WERI-Rb-1 (cell line): ENCODE measurements at places on chromosomes 2 and 18.

DNA sequence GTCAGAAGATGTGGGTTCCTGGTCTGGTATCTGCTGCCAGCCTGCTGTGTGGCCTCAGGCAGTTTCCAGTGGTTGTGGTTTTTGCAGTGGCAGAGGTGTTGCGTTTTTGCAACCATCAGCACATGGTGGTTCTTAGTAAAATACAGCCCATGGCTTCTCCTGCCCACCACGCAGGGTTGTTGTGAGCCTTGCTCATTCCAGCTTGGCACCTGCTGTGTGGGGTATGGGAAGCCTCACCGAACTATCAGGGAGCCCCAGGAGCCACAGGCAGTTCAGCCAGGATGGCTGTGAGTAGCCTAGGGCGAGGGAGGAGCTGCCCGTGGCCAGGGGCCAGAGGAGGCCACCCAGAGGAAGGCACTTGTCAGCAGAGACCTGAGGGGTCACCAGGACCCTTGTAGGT, 9.8 kb downstream of the ARID5A start:
- no peak for DNase-seq

DNA sequence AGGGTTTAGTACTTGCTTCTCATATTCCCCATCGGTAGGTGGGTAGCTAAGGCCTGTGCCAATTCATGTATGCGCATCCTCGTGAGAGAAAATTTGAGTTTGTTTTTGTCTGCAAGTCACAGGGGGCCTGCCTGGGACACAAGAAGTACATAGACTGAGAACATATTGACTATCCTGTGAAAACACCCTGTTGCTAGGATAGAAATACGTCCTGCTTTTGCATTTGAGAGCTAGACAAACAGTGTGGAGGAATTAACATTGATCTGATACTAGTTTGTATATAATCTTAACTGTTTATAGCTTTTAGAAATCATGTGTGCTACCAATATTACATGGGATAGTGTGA, 10.9 kb downstream of the WDR7 start:
- no peak for DNase-seq

DNA sequence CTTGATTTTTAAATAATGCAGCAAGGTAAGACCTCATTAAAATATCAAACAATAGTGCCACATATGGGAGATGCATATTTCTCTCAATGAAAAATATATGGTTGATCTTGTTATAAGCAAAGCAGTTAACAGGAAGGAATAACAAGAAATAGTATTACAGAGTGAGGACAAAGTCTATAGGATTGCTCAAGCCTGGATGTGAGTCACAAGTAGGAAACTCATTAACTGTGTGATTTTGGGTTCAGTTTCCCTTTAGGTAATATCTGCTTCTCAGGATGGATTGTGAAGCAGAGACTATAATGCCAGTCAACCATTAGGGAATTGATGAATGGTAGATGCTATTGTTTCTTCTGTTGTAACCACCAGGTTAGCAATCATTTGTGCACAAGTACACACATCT, 42.9 kb upstream of the SPHKAP start:
- DNase-seq: no peak

- no peak for DNase-seq
These were observed 871.8 kb downstream of the SUCLG1 start for GRCh38 chr2:83587309-83587708.

DNA sequence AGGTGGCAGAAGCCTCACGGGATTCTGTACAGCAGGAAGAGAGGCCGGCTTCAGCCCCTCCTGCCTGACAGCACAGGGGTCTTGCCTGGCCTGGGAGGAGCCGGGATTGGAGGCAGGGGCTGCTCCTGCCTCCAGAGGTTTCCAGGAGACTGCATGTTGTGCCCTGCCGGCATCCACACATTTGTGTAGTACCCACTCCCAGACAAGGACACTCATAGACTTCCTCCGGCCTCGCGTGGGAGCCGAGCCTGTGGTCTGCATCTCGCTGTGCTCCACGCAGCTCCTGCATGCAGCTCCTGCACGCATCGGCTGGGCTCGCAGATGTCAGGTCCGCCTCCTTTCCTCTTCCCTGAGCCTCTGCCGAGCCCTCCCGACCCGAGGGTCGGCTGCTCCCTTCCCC, 34.7 kb downstream of the TPO start:
- DNase-seq: no peak

DNA sequence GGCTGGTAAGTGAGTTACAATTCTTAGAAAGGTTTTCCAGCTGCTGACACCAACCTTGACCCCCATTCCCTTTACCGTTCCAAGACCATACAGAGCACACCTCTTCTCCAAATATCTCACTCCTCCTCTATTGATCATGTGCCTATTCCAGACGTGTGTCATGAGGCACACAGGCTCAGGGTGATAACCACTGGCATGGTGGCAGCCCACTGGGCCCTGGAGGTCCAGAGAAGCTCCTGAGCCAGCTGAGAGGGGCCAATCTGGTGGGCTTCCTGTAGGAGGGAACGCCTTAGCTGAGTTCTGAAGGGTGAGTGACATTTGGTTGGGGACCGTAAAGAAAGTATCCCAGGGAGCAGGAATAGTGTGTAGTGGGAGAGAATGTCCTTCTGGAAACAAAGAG, 28.3 kb downstream of the ZAP70 start:
- DNase-seq: no peak

- no peak for DNase-seq
These were observed at the start of gene TOGARAM2 for GRCh38 chr2:28981016-28981441. Gene TOGARAM2, plus strand, starts transcription at chr2:28981298. Its CDS starts 13,537 bp downstream, at chr2:28994835.

GRCh38 chr18:39225373-39225772, 1659.8 kb upstream of the CELF4 start:
- no peak for DNase-seq

- no peak for DNase-seq
These were observed 67.2 kb downstream of the KCTD1 start for GRCh38 chr18:26480897-26481795.

GRCh38 chr2:57434441-57434840, 612.2 kb upstream of the VRK2 start:
- DNase-seq: no peak

GRCh38 chr18:61748004-61748403, 144.8 kb downstream of the RNF152 start:
- DNase-seq: no peak

DNA sequence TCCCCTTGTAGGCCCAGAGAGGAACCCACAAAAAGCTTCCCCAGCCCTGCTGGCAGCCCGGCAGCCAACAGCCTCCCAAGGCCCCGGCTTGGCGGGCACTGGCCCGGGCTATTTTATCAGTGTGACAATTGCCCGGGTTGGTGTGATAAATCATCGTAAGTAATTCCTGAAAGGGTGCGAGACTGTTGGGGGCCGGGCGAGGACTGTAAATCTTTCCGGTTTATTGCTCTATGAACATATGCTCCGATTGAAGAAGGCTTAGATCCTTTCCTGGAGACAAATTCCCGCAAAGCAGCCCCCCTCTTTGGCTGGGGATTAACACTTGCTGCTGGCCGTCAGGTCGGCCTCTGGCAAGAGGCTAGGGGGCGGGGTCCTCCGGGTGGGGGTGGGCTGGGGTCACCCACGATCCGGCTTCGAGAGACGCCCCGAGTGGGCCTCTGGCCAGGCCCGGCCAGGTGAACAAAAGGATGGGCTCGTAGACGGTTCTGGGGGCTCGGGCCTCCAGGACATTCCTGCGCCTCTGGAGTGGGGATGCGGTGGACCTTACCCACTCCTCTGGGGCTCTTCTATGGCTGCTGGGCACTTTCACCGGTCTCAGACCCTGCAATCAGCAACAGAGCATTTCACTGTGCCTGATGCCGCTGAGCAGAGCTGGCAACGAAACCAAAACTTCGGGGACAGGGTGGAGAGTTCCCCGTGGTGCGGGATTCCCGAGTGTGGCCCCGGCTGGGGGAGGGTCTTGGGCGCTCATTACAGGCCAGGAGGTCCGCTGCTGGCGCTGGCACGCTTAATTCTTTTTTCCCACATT, 2.0 kb downstream of the HOXD3 start:
- DNase-seq: peak; percentile 76

DNA sequence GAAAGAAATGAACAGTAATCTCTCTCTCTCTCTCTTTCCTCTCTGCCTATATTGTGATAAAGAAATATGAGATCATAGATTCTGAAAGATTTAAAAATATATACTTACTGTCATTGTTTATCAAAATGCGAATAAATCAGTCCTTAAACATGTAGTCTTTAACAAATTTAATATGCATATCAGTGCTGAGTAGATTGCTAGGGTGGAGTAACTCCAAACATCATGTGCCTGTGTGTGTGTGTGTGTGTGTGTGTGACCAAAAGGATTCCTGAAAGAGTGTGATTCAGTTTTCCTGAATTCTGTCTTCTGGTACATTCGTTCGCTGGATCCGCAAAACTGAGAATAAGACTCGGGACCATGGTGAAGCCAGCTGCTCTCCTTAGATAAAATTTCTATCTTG, 24.0 kb upstream of the DSEL start:
- DNase-seq: no peak

DNA sequence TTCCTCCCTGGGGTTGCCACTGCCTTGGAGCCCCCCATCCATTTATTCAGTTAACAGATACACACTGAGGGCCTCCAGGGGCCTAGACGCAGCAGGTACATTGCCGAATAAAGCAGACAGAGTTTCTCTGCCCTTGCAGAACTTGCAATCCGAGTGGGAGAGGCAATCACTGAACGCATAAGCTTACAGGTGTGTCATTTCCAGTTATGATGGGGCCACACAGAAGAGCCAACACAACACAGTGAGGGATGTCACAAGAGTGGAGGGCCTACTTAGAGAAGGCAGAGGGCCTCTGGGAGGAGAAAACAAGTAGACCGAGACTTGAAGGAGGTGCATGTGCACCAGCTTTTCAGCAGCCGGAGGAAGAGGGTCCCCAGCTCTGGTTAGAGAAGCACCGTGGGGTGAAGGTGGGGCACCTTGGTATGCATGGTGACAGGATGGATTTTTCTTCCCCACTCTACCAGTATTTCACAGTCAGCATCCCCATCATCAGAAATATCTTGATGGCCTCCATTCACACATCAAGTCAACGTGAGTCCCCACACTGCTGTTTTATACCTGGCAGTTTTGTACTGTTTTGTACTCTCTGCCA, 150.9 kb downstream of the SMAD7 start:
- DNase-seq: peak; percentile 1

GRCh38 chr18:25457601-25458000, 105.6 kb upstream of the ZNF521 start:
- no peak for DNase-seq

GRCh38 chr2:120772261-120772660, 36.6 kb downstream of the GLI2 start:
- DNase-seq: no peak

- peak; percentile 35 for DNase-seq
These were observed 174.2 kb downstream of the MIB1 start for GRCh38 chr18:21914739-21915319.

DNA sequence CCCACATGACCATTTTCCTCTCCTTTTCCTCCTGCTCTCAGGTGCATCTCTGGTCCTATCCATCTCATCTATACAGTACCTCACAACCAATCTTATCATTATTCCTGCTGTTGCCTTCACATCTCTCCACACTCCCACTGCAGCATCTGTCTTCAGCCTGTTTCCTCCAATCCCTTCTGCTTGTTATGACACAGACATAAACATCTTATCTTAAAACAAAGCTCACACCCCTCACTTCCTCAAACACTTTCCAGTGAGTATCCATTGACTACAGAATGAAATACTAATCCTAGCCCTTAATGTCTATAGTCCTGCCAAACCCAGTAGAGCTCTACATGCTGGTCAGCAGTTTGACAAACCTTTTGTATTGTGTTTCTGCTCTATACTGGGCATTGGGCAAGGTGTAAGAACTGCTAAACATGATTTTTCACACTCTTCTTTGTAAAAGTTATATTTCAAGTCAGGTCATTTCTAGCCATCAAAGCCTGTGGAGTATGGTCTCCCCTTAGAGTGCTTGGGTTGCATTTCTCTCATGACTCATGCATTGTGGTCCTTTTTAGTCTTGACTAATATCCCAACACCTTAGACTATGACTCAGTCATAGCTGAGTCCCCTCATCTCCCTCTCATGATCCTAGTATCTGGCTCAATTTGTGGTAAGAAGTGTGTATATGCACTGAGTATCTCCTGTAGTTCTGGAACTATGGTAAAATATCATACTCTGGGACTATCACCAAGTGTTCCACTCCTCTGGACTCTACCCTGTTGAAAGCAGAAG, 187.0 kb downstream of the CYRIA start:
- no peak for DNase-seq

DNA sequence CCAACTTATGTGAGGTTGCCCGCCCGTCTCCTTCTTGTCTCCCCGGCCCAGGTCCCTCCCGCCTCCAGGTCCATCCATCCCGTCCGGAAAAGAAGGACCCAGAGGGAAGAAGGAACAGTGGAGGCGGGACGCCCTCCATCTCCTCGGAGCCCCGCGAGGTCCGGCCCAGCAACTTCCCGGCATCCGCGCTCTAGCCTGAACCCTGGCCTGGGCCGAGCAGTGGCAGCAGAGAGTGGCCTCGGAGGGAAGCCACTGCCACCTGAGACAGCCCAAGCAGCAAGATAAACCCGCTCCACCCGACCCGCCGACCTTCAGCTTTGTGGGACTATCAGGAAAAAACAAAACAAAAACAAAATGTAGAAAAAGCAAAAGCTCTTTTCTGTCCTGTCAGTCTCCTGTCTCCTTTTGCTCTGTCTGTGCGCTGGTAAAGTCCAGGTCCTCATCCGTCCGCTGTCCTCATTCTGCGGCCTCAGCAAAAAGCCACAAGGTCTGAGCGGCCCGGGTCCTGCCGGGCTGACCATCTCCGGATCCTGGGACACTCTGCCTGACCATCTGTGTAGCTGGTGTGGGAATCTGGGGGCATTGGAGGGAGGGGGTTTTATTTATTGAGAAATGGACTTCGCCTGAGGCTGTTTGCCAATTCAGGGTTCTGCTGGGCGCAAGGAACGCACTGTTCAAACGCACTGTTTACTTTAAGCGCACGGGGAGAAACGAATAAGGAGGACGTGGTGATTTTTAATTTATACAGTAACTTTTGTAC, 3.1 kb downstream of the DLX1 start:
- DNase-seq: no peak

DNA sequence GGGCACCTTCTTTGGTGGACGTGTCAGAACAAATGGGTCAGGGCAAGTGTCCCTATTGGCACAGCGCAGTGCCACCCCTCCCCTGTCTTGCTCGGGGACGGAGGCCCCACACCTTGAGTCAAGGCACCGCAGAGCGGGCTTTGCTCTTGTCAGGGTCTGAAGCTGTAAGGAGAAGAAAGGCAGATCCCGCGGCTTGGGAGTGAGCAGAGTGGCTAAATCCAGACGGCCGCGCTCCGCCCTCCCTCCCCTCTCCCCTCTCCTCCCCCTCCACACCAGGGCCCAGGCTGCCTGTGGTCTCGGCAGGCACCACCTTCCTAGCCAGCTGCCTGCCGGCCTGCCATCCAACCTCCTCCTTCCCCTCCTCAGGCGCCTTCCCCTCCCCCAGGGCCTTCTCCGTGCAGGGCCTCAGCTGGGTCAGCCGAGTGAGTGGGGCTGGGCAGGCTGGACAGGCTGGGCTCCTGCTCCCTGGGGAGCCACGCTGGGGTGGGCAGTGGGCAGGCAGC, 25.8 kb downstream of the SPEG start:
- DNase-seq: peak; percentile 95
